Fibroblast of skin of right biceps (primary cell): ENCODE measurements at places on chromosomes 5 and 9.

DNA sequence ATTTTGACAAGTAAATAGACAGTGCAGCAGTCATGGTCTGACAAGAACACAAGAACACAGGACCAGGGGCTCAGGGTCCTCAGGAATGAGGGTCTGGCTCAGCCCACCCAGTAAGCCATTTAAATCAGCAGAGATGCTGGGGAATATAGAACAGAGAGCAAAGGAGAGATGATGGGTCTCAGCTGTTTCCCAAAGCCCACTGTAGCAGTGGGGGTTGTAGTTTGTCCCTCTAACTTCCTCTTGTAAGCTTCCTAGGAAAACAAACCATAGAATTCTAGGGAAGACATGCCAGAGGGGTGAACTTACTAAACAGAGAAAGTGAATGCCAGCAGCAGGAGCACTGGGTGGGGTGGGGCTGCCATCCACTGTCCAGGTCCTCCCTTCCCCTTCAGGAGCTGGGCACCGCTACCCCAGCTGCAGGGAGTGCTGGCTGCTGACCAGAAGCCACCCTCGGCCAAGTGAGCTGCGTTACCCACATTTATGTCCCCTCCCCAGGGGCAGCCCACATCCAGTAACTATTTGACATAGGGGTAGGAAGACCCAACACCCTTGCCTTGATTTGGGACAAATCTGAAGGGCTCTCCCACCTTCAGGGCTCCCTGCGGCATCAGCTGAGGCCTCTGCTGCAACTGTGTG lies 41.6 kb downstream of the GABBR2 start:
- no peak for DNase-seq

DNA sequence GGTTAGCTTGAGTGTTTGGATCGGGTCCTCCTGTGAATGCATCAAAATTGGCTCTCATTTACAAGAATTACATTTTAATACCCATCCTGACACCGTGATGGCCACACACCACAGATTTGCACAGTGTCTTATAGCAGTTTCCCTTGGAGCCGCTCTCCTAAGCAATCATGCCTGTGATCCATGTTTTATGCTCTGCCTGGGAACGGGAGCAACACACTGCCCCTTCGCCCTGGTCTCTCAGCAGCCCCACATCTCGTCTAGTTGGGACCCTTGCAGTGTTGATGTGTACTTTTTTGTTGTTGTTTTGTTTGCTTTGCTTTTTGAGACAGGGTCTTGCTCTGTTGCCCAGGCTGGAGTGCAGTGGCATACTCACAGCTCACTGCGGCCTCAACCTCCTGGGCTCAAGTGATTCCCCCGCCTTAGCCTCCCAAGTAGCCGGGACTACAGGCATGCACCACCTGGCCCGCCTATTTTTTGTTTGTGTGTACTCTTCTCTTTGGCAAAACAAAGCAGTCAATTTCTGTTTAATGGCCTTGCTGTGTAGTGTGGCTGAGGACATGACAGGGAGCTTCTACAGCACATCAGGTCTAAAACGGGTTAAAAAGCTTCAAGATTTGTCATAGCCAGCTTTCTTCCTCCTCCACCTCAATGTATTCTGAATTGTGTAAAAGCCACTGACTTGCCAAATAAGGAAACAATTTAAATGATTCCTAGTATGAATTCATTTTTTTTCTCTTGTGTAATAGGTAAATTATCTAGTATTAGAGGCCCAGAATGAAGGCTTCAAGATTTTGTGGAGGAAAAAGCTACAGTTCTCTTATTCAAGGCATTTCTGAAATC lies 101.6 kb upstream of the TBCA start:
- DNase-seq = no peak

DNA sequence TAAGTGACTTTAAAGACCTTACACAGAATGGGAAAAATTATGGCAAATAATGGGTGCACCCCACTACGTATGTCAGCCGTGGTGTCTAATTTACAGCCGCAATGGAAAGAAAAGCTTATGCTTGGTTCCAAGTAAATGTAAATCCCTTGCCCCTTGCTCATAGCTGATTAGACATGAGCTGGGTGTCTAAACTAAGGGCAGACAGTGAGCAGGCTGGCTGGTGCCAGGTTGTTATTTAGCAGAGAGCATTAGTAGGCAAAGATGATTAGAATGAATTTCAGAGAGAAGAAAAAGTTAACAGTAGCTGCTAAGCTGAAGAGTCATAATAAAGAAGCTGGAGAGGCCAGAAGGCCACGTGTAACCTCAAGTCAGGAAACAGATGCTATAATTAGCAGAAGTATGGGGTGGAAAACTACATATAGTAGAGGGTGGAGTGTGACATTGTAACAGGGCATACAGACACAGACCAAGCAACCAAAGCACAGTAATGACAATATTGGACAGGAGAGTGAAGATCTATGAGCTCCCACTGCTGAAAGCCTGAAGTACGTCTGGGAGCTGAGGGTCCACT lies 257.7 kb downstream of the MCTP1 start:
- DNase-seq = no peak

DNA sequence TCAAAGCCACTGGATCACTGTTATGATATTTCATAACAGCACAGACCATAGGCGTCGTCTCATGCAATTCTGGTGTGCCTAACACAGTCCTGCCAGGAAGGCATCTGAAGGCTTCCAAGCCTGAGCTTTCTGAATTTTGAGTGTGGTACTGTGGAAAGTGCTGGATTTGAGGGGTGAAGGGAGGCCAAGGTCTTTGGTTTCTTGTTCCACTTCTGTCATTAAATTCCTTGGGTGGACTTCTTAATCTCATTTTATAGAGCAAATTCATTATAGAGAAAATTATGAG lies 441.3 kb upstream of the PIK3R1 start:
- DNase-seq = no peak

GRCh38 chr9:32603914-32604852 lies 31.2 kb upstream of the NDUFB6 start:
- no peak for DNase-seq

DNA sequence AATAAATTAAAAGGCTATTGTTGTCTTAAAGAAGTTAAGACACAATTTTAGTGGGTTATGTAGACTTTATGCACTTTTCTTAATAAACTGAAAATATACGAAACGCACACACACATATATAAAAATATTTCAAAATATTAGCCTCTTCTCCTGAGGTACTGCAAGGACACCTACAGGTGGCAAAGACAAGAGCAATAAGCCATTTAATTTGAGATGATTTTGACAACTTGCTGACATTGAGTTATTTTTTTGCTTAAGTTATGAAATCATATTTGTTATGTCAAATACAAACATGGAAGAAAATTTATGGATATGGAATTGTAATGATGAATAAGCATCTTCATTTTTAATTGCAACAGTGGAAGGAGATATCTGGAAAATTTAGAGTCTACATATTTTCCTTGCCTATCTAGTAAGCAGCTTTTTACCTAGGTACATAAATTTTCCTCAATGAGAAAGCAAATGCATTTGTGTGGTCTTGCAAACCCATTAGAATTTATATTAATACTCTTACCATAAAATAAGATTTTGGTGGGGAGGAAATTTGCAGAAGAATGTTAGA lies 301.6 kb downstream of the ISL1 start:
- no peak for DNase-seq

DNA sequence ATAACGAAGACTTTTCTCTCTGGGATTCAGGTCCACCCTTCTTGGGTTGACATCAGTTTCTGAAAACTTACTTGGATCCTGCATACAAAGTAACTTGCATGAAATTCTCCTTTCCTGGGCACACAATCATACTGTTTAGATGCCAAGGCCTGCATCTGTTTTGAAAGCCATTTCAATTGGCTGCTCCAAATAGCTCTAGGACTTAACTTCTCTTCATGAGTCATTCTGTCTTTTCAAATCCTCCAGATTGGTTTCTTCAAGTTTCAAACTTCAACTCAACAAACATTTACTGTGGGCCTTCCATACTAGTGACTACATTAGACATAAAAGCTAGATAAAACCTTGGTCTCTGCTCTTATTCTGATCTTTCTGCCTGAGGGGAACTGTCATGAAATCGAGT lies 54.8 kb upstream of the HMHB1 start:
- no peak for DNase-seq

DNA sequence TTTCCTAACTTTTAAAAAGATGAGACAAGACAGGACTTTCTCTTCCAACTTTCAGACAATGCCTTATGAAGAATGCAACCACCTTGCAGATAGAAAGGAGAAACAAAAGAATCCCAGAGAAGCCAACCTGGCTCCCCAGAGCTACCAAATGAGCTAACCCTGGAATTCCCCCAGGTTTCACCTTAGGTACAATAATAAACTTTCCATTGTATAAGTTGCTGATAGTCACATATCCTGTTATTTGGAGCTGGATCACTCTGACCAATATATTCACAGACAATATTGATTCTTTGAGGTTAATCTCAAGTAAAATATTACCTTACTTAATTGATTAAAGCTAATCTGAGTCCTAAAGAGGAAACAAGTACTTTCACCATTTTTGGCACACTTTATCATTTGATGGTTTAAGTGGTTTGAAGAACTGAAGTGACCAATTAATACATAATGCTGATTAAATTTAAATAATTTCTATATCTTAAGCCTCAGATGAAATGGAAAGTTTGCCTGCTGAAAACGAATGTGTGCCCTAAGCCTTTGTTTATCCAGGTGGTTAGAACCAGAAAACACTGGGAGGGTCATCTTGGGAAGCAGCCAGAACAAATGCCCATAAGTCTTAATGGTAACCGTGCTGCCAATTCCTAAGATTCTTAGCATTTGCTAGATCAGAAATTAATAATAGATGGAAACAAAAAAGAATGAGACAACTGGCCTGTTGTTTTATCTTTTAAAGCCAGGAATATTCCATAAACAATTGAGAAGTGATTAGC lies 159.6 kb upstream of the SLC12A2 start:
- no peak for DNase-seq

DNA sequence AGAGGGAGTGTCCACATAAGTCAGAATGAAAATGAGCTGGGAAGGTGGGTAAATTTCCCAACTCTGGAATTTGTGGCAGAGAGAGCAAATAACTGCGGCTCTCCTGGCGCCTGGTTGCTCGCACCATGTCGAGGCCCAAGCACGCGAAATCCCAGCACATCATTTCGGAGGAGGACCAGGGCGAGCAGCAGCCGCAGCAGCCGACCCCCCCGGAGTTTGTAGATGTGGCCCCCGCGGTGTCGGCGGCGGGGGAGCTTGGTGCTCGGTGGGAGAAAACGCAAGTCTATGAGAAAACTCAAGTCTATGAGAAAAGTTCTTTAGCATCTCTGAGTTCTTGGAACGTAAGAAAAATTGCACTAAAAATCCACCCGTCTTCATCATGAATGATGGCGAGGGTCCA lies 60.3 kb downstream of the ACTBL2 start:
- DNase-seq = no peak

DNA sequence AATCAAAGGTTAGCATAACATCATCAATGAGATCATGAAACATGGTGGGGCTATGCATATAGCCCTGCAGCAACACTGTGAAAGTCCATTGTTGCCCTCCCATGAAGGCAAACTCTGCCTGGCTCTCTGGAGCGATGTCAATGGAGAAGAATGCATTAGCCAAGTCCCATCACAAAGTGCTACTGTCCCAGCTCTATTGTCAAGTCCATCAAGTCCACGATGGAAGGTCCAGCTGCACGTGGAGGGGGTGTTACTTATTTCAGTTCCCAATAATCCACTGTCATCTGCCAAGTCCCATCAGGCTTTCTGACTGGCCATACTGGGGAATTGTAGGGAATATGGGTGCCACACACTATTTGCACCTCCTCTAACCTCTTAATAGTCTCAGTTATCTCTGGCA lies 10.8 kb downstream of the DMAC1 start:
- DNase-seq = no peak

DNA sequence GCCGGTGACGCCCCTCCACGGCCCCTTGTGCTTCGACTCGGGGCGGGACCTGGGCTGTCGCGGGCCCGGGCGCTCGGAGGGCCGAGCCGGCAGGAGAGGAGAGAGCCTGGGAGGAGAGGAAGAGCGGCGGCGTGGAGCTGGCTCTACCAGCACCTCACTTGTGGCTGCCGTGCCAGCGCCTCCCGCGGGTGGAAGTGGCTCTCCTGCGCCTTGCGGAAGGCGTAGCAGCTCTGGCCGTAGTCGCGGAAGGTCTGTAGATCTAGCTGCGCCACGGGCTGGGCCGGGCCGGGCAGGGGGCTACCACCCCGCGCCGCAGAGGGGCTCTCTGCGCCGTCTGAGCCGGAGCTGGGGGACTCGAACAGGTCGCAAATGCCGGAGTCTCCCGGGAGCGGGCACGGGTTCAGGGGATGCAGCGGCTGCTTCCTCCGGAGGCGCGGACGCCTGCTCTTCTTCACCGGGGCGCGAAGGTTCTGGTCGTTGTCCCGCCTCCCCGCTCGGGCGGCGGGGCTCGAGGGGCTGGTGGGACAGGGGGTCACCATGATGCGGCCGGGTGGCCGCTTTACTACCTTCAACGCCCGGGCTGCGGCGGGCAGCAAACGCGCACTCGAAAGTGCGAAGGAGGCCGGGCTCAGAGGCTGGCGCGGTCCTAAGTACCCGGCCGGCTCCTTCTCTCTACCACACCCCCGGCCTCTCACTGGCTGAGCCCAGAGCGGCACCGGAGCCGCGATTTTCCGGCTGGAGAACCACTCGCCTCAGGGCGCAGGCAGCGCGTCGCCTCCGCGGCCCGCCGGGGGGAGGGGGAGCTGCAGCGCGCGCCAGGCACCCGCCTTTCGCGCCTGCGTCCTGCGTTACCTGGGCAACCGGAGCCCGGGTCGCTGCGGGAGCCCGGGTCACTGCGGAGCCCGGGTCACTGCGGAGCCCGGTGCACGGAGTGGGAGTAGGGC lies at the start of gene CCNO:
TSS of gene CCNO (minus strand) at position 624 of the 944 bp plus-strand sequence. CDS start at position 539, 85 bp downstream.
- peak; percentile 69 for DNase-seq

- DNase-seq = peak; percentile 28
Measured at GRCh38 chr9:37187713-37188439, 67.5 kb downstream of the ZCCHC7 start.

DNA sequence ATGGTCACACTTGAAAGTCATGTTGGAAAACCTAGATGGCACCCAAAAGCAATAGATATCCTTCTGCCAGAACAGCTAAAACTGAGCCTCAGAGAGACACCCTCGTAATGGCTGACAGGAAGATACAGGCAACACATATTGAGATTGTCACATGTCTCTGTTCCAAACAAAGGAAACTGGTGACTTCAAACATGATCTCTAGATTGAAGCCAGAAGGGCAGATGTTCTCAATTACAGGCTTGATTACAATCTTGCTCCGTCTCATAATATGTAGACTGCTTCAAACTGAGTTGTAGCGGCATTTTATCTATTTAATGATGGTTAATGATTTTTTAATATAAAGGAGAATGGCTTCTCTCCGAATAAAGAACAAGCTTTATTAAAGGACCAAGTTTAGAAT lies 774.3 kb downstream of the KCTD16 start:
- DNase-seq = no peak

GRCh38 chr9:33263131-33264002 lies 1.1 kb downstream of the BAG1 start:
- peak; percentile 15 for DNase-seq
